Umbilical cord (tissue), 2 donors: ENCODE measurements at places on chromosomes 7 and 10.

- peak; percentile 79 for DNase-seq
Observed at GRCh38 chr7:19294619-19295018, 149.4 kb upstream of the FERD3L start.

DNA sequence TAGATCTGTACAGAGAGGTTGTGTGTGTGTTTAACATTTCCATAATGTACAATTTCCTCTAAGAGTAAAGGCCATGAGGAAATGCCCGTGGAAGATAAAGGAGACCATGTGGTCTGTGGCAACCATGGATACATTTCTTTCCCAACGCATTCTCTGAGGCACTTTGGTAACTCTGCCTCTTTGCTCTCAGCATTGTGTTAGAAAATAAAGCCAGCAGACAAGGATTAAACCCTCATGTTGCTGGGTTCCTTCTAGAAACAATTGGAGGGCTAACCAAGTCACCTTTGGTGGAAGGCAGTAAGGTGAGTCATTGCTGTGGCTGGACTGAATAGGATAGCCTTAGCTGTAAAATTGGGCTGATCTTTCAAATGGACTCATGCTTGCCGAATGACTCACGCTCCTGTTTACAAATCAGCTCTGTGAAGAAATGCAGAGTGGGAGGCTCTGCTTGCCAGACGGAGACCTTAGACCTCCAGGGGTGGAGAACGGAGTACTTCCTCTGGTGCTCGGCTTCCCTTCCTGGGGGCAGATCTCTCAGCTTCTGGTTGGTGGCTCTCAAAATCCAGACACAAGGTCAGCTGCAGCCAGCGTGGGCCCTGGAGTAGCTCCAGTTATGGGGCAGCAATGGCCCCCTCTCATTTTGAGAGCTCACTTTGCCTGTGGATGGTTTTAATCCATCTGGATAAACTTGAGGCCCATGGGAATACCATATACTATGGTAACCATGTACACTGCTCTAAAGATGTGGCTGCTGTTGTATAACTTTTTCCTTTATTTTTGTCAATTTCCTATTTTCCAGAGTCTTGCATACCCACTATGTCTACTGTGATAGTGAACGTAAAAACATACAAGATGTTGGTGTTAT, 137.3 kb downstream of the TCF7L2 start:
- peak; percentile 82 for DNase-seq

DNA sequence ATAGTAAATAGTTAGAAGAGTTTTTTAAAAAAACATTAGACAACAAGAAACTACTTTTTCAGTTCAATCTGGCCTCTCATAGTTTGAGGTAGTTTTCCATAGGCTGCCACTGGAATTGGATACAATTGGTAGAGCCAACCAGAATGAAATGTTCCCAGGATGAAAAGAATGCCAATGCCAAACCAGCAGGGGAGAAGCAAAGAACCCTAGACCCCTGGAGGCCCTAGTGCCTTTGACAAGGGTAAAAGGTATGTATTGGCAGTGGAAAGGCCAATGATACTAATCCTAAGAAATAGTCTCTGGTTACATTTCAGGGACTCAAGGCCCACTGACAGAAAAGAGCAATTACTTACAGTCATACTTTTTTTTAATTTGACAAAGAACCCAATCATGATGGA, 77.4 kb upstream of the SEM1 start:
- DNase-seq, result no peak

GRCh38 chr7:16040346-16040745, 353.9 kb upstream of the MEOX2 start:
- peak; percentile 17 for DNase-seq

DNA sequence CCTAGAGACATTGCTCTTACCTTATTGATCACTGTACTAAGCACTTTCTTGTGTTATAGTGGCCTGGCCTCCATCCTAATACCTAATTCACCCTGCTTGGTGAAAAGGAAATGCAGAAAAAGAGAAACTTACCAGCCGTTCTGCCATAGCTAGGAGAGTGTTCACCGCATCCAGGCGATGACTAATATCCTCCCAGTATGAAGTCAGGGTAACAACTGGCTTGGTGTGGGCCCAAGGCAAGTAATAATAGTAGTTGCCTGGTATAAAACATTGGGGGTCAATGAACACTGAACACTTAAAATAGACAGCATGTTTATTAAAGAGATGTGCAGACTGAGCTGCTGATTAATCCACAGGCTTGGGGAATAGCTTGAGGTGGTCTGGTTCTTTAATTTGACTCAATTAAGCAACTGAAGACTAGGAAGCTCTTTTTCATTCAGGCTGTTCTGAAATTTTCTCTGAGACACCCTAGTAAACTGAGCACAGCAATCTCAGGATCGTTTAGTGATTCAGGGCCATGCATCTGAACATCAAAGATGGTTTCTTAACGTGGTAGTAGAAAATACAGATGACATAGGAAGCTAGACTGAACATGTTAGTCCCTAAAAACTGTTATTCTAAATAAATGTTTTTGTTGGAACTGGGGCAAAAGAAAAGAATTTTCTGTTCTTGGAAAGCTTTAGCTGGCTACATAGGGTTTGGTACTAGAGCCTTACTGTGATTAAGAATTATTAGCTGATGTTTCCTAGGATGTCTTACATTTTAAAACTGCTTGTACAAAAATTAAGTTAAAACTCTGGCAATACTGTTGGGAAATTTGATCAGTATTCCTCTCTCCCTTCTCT, 102.2 kb downstream of the MYOF start:
- peak; percentile 47 for DNase-seq

GRCh38 chr7:118195837-118196474, 12.0 kb downstream of the LSM8 start:
- DNase-seq, result peak; percentile 37

GRCh38 chr10:52752801-52753445, 19.7 kb downstream of the MBL2 start:
- no peak for DNase-seq

DNA sequence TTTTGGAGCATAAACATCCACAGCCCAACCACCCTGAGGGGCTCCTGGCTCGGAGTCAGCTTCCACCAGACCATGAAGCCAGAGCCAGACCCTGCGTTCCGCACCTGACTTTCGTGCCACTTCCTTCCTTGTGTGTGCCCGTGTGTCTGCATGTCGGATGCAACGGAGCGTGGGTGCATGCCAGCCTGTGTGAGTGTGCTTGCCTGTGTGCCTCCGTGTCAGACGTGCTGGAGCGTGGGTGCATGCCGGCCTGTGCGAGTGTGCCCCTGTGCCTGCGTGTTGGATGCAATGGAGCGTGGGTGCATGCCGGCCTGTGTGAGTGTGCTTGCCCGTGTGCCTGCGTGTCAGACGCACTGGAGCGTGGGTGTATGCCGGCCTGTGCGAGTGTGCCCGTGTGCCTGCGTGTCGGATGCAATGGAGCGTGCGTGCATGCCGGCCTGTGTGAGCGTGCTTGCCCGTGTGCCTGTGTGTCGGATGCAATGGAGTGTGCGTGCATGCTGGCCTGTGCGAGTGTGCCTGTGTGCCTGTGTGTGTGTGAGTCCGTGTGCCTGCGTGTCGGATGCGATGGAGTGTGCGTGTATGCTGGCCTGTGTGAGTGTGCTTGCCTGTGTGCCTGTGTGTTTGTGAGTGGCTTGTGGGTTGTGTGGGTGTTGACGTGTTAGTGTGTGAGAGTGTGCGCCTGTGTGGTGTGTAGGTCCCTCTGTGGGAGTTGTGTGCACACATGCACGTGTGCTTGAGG, 28.1 kb upstream of the KNDC1 start:
- no peak for DNase-seq

DNA sequence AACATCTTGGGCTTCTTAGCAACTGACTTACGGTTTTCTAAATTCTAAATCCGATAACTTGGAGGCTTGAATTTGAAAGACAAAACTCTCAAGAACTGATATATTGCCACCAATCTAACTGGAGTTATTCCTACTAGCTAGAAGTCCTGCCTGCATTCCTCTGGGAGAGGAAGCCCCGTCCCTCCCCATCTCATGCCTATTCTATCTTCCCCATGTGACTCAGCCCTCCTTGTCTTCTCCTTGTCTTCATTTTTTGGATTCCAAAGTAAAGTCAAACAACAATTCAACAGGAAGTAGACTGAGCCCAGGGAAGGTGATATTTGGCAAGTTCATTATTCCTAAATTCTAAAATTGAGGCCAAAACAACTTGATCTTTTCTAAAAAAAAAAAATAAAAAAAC, 587.7 kb downstream of the KCNMA1 start:
- no peak for DNase-seq
